ENCODE measurements at places on chromosomes 4 and X.

- no peak for DNase-seq
Observed at GRCh38 chrX:1883772-1884171, 268.9 kb downstream of the ASMT start.

- no peak for DNase-seq
Observed at GRCh38 chr4:65234061-65234460, 436.2 kb downstream of the EPHA5 start.

DNA sequence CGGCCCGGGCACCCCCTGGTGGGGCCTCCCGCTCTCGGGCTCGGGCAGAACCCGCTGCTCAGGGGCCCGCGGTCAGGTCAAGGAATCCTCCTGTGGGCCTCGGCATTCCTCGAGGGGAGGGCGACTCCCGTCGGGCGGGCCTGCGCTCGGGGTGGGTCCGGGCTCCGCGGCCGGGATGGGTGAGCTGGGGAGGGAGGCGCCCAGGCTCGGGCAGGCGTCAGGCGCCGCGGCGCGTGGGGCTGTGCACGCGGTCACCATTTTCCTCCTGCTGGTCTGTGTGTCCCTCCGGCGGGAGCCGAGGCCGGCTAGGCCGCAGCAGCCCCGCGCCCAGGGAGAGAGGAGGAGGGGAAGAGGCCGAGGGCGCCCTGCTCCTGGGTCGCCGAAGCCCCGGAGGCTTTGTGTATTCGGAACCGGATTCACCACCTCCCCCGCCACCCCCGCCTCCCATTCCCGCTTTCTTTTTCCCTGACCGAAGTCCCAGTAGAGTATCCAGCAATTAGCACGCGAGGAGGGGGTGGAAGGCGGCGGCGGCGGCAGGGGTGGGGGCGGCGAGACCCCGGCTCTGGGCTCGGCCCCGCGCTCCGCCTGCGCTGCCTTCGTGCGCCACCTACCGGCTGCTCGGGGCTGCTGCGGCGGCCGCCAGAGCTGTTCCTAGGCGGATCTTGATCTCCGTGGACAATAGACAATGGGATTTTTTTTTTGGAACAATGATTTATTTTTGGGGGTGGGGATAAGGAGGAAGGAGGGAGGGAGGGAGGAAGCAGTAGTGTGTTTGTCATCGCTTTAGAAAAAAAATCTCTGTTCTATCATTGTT, 99.0 kb upstream of the MAML3 start:
- peak; percentile 44 for DNase-seq

DNA sequence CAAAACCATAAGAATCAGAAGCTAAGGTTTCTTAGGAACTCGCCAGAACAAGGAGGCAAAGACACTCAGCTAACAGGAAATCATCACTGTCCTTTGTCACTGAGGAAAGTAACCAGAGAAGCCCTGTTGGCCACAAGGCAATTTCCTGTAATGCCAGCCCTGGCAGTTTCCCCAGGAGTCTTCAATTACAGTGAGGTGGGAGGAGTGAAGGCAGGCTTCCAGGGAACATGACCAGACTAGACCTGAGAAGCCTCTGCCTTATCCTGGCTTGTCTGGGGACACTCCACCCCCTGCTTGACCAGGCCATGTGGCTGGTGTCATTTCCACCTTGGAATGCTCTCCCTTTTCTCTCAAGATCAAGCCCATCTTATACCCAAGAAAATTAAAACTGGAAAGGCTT, 125.3 kb downstream of the COL4A6 start:
- no peak for DNase-seq

DNA sequence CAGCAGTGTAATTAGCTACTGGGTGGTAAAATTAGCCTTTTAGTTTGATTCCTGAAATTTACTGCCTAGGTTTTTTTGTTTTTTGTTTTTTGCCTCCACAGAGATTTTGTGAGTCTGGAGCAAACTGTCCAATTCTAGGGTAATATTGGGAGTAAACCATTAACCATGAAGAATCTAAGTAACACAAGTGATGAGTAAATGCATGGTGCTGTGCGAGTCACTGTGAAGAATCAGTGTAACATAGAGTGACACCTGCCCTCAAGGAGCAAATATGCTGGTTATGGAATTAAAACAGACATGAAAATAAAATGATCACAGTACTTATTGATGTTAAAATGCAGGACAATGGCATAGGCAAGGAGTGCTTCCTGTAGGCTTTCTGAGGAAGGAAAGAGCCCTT, 60.1 kb downstream of the LRP2BP start:
- no peak for DNase-seq

- DNase-seq, result no peak
Observed at GRCh38 chr4:10554694-10555093, 97.5 kb upstream of the ZNF518B start.

DNA sequence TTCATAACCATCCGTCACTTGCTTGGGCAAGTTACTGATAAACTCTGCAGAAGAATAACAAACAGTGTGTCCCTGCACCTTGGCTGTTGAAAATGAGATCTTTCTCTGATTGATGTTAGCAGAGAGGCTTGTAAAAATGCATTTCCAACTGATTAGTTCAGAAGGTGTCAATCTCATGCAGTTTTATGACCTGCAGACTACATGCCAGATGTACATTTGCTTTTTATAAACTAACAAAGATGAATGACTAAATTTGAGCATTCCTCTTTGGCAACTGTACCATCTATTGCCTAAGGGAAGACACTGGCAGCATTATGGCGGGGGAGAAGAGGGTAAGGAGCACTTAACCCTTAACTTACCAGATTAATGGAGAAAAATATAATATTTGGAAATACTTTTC, 192.8 kb downstream of the DCTD start:
- DNase-seq, result no peak

GRCh38 chr4:89463341-89463740, 155.7 kb upstream of the GPRIN3 start:
- DNase-seq, result no peak

DNA sequence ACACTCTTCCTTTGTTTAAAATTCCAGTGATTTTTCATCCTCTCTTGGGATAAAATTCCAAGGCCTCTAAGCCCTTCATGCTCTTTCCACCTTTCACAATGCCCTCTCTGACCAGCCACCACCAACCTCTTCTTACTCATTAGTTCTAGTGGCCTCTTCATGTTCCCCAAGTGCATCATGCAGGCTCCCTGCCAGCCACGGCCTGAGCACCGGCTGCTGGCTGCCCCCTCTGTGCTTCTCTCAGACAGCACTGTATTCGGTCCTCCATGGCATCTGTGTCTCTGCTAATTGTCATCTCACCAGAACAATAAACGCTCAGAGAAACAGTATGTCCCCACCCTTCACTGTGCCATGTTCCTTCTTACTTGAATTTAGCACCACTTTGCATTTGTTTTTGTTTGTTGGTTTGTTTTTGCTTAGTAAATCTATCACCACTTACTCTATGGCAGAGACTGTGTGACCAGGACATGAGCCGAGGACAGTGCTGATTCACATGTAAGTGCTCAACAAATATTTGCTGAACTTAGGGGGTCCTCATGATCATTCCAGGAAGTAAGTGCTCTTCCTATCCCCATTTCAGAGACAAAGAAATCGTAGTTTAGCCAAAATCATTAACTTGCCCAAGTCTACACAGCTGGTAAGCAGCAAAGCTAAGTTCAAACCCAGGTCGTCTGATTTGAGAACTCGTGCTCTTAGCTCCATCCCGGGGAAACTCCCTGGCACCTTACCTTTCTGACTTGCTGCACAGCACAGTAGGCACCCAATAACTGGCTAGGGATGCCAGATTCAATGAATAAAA, 77.1 kb upstream of the UCP1 start:
- no peak for DNase-seq

- no peak for DNase-seq
Observed at GRCh38 chr4:72084587-72085011, 52.8 kb downstream of the NPFFR2 start.

- DNase-seq, result no peak
Observed at GRCh38 chr4:184762100-184762499, 28.2 kb upstream of the CENPU start.

GRCh38 chrX:10506781-10507180, 113.6 kb downstream of the MID1 start:
- DNase-seq, result no peak

- no peak for DNase-seq
Observed at GRCh38 chr4:152962150-152962549, 26.0 kb downstream of the FHDC1 start.

DNA sequence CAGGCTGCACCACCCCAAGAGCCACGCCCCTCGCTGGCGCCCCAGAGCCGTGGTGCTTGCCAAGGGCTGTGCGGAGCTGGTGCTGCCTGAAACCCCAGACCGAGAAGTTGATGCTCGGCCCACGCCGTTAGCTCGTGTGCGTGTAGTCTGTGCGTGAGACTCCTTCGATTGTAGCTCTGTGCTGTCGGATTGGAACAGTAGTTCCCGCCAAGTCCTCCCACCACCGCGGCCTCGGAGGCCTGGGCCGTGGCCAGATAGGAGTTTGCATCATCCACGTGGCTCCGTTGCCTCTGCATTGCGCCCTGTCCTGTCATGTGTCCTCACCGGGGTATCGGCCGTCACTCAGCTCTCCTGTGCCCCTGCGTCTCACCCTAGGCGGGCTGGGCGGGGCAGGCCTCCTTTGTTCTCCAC, 24.2 kb downstream of the TNIP2 start:
- DNase-seq, result no peak

- DNase-seq, result no peak
Observed at GRCh38 chrX:148904421-148905111, 404.1 kb downstream of the AFF2 start.

GRCh38 chrX:124023838-124024238, 62.3 kb downstream of the STAG2 start:
- no peak for DNase-seq

GRCh38 chrX:138777230-138777629, 65.7 kb upstream of the FGF13 start:
- no peak for DNase-seq

- no peak for DNase-seq
Observed at GRCh38 chr4:95283320-95283719, 265.5 kb downstream of the UNC5C start.

DNA sequence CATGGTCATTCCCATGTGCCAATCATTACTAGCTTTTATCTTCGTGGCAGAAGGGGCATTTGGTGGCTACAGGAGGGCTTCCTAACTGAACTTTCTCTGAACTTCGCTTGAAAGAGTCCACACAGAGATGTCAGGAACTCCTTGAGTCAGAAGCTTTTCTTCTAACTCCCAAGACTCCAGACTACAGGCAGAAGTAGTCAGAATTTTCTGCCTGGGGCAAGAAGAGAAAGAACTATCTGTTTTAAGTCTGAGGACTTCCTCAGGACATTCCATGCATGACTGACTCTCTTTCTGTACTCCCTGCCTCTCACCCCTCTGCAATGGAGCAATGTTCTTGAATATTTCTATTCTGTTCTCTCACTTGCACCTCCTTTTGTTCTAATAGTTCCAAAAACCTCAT, 170.5 kb upstream of the TBC1D9 start:
- DNase-seq, result no peak

DNA sequence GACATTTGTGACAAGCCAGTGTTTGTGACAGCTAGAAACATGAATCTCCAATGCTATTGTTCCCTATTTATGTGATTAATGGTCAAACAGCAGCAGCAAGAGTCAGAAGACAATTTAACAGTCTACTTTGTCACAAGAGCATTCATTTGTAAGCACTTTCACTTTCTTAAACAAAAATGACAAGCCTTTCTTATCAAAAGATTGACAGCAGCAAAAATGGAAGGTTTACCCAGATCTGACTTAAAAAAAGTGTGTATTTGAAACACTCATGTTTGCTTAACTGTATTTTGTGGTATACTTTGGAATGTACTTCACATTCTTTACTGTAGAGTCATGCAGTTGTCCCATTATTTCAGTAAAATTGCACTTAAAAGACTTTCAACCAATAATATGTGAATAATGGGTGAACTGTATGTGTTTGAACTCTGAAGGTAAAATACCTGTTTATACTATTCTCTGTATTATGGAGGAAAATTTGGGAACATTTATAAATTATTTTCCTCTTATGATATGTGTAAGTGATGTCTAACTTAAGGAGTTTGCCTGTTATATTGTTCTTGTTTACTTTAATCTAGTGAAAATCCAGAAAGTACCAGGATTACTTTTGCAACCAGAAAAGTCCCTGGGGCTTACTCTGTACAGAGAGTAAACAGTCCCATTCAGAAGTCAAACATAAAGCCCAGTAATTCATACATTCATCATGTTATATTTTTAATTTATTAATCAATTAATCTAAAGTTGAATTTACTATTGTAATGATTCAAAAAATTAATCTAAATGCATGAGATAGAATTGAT, 314.9 kb upstream of the TRAM1L1 start:
- no peak for DNase-seq

DNA sequence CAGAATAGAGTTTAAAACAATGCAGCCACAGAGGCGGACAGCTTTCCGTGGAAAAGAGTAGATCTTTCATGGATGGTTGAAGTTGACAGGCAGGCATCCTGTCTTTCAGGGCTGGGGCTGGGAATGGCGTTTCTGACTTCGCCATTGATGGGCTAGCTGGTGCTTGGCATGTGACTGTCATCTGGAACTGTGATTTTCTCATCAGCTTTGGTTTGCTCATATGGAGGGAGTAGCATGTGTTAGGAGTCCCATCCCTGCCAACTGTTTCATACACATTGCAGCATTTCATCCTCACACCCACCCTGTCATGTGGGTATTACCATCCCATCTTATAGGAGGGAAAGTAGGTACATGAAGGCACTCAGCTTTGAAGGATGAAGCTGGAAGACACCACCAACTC, 49.2 kb upstream of the STX18 start:
- no peak for DNase-seq

GRCh38 chrX:40444133-40444532, 136.6 kb upstream of the ATP6AP2 start:
- DNase-seq, result no peak

GRCh38 chr4:164512124-164512523, 241.8 kb upstream of the SMIM31 start:
- no peak for DNase-seq

DNA sequence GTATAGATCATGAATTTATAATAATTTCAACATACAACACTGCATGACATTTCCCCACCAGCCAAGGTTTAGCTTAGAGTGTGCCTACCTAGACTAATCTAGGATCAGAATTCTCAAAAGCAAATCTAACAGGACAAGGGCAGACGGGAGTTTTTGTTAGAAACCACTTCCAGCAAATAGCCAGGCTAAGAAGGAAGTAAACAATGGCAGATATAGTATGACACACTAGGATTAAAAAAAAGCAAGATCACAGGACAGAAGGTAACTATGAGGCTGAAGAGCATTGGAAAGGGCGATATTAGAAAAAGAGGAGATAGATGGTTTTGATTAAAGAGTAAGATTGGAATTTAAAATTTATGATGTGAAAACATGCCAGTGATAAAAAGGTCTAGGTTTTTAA, 124.8 kb downstream of the LRBA start:
- no peak for DNase-seq

GRCh38 chr4:1356181-1356998, 9.4 kb downstream of the UVSSA start:
- DNase-seq, result peak; percentile 61

GRCh38 chrX:81392396-81392795, 190.5 kb downstream of the SH3BGRL start:
- no peak for DNase-seq

- no peak for DNase-seq
Observed at GRCh38 chrX:114272096-114272686, 311.7 kb upstream of the HTR2C start.

DNA sequence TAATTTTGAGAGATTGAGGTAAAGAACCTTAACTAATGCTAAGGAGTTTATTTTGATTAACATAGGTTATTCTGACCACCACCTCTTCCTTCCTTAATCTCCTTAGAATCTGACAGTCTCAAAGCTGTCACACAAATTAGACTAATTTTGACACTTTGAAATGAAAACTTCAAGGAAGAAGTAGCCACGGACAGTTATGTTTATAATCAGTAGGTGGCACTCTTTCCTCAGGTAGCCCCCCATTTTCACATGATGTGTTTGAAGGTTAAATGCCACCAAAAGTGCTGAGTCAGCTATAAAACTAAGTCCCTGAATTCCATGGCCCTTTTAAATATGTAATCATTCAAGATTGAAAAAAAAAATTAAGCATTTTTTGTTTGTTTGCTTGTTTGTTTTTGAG, 22.4 kb downstream of the TMEM33 start:
- DNase-seq, result no peak
